Activated naive CD8-positive, alpha-beta T cell treated with anti-CD3 and anti-CD28 coated beads, Interleukin-2, amount 50 U/mL, for 16 hours (primary cell): ENCODE measurements at places on chromosomes 7 and 10.

GRCh38 chr7:37944737-37945054 is 24.3 kb downstream of the EPDR1 start:
- no peak for DNase-seq

DNA sequence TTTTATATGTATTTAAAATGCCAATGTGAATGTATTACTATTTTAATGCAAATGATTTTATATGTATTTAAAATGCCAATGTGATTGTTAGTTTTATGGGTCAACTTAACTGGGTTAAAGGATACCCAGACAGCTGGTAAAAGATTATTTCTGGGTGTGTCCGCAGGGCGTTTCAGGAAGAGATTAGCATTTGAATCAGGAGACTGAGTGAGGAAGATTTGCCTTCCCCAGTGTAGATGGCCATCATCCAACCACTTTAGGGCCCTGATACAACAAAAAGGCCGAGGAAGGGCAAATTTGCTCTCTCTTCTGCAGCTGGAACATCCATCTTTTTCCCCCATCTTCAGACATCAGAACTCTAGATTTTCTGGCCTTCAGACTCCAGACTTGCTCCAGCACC is 116.2 kb downstream of the BAMBI start:
- no peak for DNase-seq

GRCh38 chr10:13526948-13527863 is 1.6 kb downstream of the BEND7 start:
- no peak for DNase-seq

DNA sequence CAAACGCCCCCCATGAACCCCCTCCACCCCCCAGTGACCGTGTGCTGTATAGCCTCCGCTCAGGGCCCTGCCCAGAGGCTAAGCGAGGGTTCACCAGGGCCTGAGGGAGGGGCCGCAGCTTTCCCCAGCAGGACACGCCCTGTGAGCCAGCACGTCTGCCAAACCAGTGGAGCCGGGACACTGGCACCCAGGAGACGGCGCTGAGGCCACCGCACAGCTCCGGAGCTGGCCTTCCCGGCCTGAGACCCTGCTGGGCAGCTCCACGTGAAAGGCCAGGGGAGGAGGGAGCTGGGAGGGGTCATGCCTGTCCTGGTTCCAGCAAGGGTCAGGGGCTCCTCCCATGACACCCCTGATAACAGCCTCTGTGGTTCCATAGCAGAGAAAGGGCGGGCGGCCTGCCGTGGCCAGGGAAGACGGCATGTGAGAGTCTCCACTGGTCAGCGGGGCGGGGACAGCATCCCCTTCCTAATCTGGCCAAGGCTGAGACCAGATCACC is 278.3 kb downstream of the ELFN1 start:
- DNase-seq, result no peak

- DNase-seq, result no peak
These were observed 43.0 kb downstream of the SLC25A40 start for GRCh38 chr7:87833130-87833529.

GRCh38 chr10:65518379-65518778 is 1407.5 kb upstream of the LRRTM3 start:
- no peak for DNase-seq

DNA sequence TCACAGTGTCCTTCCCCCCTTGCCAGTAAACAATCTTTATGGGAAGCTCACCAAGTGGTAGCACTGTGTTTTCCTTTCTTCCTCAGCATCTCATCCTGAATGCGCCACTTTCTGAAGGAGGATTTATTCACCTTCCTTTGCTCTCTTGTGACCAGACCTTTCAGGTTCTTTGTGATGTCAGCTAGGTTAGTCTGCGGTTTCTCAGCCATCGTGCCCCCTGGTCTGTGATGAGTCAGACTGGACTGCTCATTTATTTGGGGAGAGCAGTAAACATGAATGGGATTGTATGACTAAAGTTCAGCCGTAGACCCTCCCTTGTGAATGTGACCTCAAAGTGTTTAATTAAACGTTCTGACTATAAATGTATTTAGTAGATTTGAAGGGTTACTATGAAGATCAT is 235.1 kb upstream of the CELF2 start:
- DNase-seq, result no peak

GRCh38 chr10:60664859-60665258 is 113.4 kb upstream of the CDK1 start:
- DNase-seq, result no peak

DNA sequence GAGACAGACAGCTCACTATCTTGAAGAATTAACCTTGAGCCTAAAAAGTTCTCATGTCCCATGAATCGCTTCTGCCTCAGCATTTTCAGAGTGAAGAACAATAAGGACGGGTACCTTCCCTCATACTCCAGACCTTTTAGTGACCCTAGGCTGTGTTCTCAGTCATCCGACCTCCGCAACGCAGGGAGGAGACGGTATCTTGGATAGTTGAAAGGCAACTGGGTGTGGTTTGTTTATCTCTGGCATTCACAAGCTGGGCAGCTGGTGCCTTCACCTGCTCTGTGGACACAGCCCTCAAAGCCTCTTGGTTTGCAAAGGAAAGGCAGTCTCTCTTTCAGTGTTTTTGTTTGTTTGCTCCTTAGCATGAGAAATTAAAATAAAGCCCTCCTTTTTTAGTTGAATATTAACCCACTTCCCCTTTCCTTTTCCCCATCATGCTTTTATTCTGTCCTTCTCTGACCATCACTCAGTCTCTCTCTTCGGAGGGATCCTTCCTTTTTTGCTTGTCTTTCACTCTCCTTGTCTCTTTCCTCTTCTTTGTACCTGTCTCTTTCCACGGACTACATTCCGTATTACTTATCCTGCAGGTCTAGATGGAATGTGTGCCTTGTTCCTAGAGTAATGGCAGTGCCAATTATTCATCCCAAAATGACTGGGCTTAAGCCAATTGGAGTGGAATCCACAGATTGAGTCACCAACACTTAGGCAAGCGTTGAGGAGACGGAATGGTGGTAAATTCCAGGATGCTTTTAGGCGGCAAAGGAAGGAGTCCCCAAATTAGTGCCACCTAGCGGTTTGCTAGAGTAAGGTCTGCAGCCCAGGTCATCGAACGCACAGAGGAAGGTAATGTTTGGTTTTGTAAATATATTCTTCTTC is 45.8 kb downstream of the PRR15 start:
- no peak for DNase-seq

- no peak for DNase-seq
These were observed at the start of gene CHST15 for GRCh38 chr10:124092860-124093773. Gene CHST15 (minus strand): TSS chr10:124093598. CDS start chr10:124046212, 47,386 bp downstream.

GRCh38 chr10:71816936-71817618 is 34.0 kb downstream of the PSAP start:
- DNase-seq, result no peak

DNA sequence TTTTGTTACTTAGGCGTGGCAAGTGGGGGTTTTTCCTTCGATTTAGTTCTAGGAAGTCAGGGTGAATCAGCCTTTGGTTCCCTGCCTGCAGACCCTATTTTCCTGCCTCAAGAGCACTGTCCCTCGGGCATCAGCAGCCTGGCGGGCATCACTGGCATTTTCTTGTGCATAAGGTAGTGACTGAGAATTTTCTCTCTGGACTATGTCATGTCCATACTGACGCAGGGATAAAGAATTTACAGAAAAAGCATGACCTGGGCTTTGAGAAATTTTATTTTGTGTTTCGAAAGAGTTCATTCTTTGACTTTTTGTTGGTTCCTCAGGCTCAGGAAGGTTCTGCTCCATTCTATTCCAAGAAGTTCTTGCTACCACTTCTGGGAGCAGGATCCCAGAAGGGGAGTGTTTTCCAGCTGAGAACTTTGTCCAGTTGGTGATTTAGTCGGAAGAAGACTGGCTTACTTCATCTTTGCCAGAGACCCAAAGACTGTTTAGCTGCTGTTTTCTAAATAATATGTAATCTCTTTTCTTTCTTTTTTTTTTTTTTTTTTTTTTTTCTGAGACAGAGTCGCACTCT is 213.9 kb upstream of the SH2B2 start:
- DNase-seq, result no peak

DNA sequence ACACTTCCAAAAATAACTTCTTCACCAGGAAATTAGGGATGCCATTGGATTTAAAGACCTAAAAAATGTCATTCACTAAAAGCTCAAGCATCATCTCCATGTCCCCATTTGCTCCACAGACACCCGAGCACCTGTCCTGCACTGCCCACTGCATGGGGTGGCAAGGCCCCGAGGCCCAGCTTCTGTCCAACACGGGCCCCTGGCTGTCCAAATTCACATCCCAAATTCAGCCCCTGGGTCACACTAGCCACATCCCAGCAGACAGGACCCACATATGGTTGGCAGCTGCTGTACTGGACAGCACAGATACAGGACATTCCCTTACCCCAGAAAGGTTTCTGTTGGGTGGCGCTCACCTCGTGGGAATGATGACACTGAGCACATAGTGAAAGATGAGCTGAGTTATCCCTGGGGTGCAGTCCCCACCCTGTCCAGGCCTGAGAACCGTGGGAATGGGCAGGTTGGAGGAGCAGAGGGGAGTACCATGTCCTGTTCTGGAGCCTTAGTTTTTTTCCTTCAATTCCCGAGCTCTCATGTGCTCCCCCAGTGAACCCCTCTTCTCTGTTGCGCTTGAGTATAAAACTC is 55.3 kb downstream of the CSGALNACT2 start:
- DNase-seq, result no peak

- DNase-seq, result no peak
These were observed 217.3 kb upstream of the HABP2 start for GRCh38 chr10:113335592-113335991.

GRCh38 chr10:78781251-78781913 is 287.4 kb upstream of the ZMIZ1 start:
- no peak for DNase-seq

DNA sequence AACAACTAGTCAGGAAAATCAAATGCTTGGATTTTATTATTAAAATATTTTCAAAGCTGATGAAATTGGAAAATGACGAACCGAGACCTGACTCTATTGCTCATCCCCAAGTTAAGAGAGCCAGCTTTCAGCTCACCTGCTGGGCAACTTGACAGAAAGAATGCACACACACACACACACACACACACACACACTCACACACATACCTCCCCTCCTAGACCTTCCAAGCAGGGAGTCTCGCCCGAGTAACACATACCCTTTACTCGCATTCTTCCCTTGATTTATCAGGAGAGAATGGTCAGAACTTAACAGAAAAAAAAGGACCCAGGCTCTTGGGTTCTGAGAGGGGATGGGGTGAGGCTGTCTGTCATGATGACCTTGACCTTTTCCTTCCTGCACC is 19.1 kb downstream of the GPRIN2 start:
- DNase-seq, result no peak

- no peak for DNase-seq
These were observed 224.8 kb downstream of the MTERF1 start for GRCh38 chr7:91655656-91656055.

GRCh38 chr10:31346953-31347352 is 27.9 kb downstream of the ZEB1 start:
- DNase-seq, result no peak

DNA sequence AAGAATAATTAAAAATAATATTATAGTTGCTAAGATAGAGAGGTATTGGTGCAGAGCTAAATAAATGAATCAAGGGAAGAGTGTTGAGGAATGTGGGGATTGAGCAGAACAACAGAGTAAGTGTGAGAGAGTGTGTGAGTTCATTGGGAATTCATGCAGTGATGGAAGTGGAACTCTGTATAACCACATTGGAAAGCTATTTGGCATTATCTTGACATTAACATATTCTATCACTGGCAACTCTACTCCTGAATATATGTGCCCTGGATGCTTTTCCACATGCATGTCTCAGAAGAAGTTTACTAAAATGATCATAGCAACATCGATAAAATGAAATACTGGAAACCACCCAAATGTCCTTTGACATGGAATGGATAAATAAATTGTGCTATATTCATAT is 164.1 kb downstream of the SEMA3E start:
- DNase-seq, result no peak

DNA sequence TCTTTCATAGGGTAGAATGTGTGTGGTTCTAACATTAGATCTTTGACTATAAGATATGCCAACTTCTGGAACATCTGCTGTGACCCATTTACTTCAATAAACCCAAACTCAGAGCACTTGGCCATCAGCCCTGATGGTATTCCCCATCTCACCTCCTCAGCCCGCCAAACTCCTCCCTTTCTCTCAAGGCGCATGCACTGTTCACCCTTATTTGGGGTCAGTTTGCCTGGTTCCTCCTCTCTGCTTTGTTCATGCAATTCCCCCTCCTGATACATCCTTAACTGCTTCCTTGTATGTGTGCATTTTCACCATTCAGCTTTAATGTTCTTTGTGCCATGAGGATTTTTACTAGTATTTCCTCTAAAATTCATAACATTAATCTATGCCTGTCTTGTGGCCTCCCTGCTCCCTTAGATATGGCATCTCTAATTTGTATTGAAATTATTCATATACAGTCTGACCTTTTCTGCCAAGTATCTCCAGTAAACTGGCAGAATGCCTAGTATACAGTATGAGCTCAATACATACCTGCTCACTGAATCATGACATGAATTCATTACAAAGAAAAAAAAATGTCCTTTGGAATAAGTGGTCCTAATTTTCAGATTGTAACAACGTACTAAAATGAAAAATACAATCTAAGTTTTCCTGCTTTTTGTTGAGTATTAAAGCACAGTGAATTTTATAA is 336.8 kb upstream of the IGFBP3 start:
- DNase-seq, result no peak

GRCh38 chr7:47500103-47500563 is 81.8 kb downstream of the TNS3 start:
- no peak for DNase-seq

GRCh38 chr7:42144604-42145003 is 92.4 kb downstream of the GLI3 start:
- DNase-seq, result no peak

DNA sequence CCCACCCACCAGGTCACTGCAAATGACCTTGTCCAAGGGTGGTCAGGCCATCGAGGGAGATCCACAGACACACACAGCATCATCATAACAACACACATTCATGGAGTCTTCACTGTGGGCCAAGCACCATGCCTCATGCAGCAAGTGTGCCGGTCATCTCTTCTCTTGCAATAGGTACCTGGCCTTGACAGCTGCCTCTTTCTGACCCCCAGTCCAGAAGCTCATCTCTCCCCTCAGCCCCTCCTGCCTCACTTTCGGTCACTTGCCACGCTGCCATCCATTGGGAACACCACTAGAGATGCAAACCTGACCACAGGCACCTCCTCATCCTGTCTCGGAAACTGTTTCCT is 75.9 kb downstream of the OAT start:
- DNase-seq, result no peak

GRCh38 chr7:148708026-148708885 is 9.6 kb downstream of the CUL1 start:
- DNase-seq, result no peak

- no peak for DNase-seq
These were observed 47.1 kb downstream of the SYPL1 start for GRCh38 chr7:106064771-106065574.

DNA sequence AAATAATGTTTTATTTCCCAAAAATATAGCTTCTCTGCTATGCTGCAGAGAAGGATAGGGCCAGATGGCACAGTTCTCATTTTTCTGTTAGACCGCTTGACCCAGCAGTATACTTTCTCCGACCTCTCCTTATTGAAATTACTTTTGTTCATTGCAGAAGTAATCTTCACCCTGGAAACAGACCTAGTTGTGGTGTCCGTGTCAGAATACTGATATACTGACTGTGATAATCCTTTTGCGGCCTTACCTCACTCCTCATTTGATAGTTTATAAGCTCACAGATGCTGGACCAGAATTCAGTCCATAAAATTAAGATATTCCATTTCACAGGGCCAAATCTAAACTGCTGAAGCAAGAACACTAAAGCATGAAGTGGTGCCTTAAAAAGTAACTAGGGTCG is 260.6 kb upstream of the DKK1 start:
- DNase-seq, result no peak

GRCh38 chr7:97457054-97457453 is 274.8 kb upstream of the TAC1 start:
- no peak for DNase-seq

- no peak for DNase-seq
These were observed 86.9 kb downstream of the ZNF277 start for GRCh38 chr7:112293416-112293815.
